ENCODE measurements at places on chromosomes 7 and 10.

DNA sequence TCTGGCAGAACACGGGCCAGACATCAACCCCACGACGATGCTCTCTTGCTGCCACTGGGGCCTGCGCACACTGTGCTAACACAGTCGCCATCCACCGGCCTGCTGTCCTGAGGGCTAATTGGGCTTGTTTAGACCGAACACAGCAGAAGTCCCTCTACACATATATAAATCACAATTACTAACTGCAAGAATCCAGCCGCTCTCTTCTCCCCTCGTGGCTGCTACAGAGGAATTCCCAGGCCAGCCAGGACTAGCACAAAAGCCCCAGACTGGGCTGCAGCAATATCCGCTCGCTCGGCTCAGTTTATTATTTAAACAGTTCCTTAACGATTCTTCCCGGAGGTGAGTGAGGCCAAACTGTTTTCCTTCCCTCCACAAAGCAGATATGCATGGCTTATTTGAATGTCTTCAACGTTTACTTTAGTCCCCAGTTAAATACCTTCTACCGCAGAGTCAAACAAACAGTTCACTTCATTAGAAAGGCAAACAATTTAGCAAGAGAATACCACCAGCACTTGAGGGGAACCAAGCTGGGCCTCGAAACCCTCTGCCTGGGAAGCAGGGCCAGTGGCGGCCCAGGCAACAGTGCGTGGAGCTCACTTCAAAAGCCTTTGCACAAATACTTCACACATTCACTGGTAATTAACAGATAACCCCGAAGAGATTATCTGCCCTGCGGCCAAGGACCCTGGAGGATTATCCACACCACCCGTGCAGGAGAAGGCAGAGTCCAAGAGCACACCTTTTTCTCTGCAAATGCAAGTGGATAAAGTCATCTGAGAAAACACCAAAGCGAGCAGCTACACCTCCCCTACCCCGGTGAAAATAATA is 145.3 kb downstream of the GLI3 start:
- DNase-seq, result no peak

DNA sequence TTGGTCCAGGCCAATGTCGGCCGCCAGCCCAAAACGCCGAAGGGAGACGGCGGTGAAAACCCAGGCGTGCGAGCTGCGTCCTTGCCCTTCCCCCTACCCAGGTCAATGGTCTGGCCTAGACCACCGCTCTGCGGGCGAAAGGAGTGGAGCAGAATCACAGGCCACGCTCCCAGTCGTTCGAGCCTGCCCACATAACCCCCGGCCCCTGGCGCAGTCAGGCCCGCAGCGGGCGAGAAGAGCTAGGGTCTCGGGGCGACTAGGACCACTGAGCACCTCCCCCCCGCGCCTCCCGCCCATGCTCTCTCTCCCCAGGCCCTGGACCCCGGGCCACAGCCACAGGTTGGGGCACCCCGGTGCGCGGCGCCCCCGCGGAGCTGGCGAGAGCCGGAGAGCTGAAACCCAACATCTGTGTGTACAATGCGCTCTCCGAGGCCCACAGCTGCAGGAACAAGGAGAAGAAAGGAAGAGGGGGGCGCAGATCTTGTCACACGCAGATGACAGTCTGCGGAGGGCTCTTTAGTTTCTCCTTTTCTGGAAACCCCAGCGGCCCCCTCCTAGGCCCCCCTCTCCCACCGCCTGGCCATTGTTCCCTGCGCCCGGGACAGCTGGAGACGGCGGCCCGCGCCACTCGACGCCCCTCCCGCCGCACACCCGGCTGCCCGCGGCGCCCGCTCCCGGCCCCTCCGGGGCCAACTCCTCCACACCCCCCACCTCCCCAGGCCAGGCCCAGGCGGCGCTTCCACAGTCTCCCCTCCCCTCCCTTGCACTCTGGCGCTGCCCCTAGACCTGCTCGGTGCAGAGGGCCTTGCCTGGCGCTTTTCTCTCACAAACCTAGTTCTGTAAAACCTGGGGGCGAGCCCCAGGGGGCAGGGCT is 355.0 kb downstream of the DNAJB6 start:
- DNase-seq, result no peak

- DNase-seq, result no peak
These were observed 46.2 kb downstream of the VWDE start for GRCh38 chr7:12357508-12357907.

- DNase-seq, result no peak
These were observed 16.0 kb downstream of the EGFR start for GRCh38 chr7:55034776-55035175.

DNA sequence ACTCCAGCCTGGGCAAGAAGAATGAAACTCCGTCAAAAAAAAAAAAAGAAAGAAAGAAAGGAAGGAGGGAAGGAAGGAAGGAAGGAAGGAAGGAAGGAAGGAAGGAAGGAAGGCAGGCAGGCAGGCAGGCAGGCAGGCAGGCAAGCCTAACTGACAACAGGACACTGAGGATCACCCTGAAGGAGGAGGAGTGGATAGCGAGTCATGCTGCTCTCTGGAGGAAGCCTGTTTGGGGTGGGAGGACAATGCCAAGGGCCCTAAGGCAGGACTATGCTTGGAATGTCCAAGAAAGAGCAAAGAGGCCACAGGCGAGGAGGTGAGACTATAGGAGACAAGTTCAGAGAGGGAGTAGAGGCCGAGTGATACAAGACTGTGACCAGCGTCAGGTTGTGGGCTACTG is 107.0 kb upstream of the PARD3 start:
- DNase-seq, result no peak

- no peak for DNase-seq
These were observed 31.5 kb upstream of the SLC13A1 start for GRCh38 chr7:123231021-123232000.

DNA sequence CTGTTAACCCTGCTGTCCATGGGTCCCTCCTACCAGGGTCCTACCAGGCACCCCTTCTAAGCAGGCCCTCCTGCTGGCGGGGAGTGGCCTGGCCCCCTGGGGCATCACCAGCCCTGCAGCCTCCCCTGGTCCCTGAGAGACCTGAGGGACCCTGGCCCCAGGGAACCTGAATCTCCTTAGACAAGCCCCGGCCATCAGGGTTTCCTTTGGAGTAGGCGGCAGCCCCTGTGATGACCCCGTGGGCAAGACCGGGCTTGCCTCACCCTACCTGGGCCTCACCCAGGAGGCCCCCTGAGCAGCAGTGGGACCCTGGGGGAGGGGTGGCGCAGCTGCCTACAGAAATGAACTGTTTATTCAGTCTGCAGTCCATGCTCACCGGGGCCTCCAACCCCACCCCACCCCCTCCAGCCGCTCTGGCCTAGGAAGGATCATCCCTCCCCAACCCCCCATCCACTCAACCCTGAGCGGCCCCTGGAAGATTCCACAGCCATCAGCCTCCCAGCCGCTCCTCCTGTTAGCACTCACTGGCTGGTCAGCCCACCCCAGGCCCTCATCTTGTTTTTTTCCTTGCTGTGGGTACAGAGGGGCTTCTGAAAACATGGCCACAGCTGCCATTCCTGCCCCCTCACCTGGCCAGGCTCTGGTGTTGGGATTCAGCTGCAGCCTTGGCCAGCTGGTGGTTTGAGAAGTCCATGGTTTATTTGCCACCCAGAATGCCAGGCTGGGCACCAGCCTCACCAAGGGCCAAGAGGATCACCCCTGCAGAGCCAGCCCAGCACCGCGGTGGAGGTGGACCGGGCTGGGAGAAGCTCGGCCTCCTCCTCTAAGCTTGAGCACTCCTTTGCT is 34.8 kb upstream of the CHST15 start:
- DNase-seq, result no peak

GRCh38 chr10:71939861-71940474 is 24.2 kb upstream of the CHST3 start:
- no peak for DNase-seq

- no peak for DNase-seq
These were observed 23.8 kb downstream of the DLD start for GRCh38 chr7:107914831-107915230.

GRCh38 chr10:113560071-113560470 is 7.2 kb downstream of the HABP2 start:
- DNase-seq, result no peak

DNA sequence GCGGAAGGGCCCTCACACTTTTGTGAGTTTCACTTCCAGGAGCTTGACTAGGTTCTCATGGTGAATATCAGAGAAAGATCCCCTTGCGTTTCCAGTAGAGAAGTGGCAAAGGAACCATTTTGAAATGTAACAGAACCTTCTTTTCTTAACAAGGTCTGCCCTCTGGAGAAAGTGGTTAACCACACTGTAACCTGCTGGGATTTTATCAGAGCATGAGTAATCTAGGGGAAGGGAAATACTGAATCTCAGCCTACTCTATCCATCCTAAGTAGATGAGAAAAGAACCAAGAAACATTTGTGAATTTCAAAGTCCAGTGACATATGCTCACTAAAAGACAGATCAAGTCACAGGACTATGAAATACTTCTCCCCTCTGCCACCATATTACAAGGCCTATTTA is 235.5 kb downstream of the ZEB1 start:
- DNase-seq, result no peak
